Stimulated activated CD4-positive, alpha-beta T cell treated with anti-CD3 and anti-CD28 coated beads, Interleukin-12 subunit alpha, Interleukin-12 subunit beta, amount 100 ng/mL, for 48 hours (primary cell): ENCODE measurements at places on chromosomes 1 and 21.

DNA sequence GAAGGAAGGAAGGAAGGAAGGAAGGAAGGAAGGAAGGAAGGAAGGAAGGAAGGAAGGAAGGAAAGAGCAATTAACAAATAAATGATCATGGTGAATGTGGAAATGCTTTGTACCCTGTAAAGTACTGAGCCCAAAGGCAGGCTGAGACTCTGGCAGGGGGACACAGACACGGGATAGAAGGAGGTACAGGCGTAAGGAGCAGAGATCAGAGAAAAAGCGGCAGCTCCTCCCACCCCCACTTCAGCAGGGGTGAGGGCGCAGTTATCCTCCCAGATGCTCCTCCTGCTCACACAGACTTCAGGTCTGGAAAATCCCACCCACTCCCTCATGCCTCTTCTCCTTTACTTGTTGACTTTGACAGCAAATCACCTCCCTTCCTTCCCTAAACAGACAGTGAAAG lies 464.5 kb downstream of the MATN1 start:
- no peak for DNase-seq

DNA sequence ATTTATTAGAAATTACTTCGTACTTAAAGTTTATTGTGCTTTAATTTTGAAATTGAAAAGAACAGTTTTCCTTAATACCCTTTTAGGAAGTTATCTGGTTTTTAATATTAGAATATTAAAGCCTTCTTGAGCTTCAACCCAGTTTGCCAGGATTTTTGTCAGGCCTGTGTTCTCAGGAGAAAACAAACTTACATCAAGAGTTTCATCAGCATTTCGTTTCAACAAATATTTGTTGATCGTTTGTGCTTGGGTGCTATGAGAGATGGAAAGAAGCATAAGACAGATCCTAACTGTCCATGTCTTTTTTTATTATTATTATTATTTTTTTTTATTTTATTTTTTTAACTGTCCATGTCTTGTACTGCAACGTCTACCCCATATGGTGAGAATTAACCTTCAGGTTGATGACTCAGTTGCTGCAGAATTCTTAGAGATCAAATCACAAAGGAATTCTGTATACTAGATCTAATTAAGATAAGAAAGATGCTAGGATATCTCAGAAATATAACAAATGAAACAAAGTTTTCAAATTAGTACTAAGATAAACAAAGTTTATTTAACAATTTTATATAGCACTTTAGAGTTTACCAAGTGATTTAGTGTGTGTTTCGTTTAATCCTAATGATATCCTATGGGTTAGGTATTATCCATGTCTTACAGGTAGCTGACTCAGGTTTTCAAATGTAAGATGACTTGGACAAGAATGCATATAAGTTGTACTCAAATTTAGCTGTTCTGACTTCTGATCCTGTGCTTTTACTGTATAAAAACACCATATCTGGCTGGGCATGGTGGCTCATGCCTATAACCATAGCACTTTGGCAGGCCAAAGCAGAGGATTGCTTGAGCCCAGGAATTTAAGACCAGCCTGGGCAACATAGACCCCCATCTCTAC lies 14.3 kb downstream of the FBXO28 start:
- no peak for DNase-seq

DNA sequence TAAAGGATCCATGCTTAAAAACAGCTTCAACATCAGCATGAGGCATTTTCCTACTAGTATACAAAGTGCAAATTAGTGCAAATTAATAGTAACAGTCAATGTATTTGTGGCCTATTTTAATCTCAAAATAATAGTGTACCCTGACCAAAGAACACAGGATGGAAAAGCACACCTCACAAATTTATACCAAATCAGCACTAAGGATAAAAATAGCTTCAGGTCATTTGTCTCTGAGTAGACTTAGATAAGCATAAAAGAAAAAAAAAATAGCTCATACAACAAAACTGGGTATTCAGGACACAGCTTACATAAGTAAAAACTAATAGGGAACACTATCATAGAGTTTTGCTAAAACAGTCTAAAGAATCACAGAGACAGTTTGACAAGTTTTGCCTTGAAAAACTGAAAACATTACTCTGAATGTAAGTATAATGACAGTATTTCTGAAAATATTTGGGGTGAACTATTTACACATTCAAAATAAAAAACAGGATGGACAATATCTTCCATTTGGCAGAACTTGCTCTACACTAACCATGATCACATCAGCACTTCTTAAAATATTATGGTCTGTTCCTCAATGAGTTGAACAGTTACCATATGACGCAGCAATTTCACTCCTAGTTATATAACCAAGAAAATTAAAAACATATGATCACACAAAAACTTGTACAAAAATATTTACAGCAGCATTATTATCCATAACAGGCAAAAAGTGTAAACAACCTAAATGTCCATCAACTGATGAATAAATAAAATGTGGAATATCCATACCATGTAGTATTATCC lies 46.3 kb downstream of the RNF115 start:
- no peak for DNase-seq

DNA sequence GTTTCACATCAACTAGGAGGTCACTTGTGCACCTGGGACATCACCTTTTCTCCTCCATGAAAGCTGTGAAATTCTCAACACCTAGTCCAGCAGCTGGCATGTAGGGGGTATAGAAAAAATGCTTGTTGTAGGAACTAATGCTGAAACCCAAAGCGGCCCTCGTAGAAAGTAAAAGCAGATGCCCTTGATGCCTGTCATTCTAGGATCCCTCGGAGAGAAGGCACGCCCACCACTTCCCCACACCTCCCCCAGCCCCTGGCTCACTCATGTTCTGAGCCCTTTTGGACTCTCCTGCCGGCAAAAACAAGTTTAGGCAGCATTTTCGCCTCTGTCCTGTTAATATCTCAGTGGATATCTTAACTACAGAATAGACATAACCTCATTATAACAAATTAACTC lies 36.5 kb downstream of the RIPK4 start:
- no peak for DNase-seq

DNA sequence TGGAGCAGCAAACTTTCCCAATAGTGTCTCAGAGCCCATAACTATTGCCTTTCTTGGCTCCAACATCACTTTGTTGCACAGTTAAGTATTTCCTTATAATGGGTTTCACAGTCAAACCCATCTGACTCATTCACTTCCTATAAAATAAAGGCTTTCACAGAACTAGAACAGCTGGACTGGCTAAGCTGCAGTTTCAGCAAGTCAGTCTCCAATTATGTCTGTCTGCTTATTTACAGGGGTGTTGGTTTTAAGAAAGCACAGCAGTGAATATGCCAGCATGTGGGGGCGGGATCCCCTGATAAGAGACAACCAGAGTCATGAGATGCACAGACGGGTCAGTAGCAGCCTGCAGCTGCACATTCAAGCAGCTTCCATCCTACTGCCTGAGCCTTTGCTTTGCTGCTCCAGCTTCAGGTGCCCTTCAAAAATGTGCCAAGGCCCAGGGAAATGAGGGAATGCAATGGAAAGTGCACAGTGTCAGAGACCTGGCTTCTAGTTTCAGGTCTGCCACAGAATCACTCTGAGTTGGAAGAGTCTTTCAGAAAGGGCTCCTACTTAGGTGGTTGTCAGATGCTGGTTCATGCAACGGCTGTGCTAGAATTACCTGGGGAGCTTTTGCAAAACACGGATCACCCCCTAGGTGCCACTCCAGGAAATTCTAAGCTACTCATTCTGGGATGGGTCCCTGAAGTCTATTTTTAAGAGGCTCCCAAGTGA lies 24.8 kb downstream of the RNF19B start:
- peak; percentile 22 for DNase-seq

DNA sequence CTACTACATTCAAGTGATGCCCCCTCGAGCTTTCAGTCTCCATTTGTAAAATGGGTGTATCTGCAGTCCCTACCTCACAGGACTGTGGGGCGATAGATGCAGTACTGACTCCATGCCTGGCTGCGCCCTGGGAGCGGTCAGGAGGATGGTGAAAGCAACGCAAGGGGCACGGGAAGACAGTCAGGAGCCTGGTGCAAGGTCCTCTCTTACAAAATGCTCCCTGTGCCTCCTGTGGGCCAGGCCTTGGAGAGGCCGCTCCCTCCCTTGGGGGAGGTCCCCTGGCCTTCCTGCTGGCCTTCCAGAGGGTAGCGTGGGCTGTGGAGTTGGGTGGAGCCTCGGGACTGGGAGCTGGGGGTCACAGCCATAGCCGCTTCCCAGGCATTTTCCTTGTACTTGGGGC lies 21.6 kb downstream of the FAM151A start:
- DNase-seq = no peak

GRCh38 chr1:20367116-20367585 lies 76.5 kb downstream of the VWA5B1 start:
- no peak for DNase-seq

DNA sequence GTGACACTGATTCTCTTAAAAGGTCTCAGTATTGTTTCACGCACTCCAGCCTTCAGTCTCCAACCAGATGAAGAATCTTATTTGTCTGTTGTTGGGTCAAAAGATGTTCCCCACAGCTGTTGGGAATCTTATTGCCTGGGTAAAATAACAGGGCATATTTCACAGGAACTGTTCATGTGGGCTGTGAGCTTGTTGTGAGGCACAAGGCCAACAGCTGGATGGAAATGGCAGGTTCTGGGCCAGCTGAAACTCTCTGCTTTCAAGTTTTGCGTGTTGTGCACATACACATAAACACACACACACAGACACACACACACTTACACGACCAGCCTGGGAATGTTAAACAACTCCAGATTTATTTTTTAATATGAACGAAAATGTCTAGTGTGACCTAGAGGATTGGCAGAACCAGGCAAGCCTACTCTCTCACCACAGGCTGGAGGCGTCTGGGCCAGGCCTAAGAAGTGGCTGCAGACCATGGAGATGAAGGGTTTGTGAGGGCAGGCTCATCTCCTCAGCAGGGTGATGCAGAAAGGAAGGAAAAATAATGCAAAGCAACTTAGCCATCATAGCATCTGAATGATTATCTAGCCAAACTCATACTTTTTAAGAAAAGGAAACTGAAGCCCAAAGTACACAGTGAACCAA lies 357.0 kb downstream of the TTLL7 start:
- DNase-seq = no peak

GRCh38 chr1:15341634-15342407 lies 67.9 kb upstream of the EFHD2 start:
- DNase-seq = no peak

DNA sequence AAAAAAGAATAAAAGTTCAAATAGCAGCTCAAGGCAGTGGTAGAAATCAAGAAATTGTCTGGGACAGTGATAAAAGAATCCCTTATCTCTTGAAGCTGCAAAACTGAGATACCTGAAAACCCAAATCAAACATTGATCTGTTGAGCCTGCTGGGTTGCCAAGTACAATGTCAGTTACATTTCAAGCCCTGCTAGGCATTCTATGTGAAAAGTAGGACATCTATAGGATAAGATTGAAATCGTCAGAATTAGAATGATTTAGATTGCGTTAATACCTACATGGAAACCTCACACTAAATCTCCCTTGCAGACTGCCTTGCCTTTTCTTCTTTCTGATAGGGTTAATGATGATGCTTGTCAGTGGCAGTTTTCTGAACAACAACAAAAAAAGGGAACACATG lies 1684.4 kb upstream of the B3GALT2 start:
- no peak for DNase-seq

DNA sequence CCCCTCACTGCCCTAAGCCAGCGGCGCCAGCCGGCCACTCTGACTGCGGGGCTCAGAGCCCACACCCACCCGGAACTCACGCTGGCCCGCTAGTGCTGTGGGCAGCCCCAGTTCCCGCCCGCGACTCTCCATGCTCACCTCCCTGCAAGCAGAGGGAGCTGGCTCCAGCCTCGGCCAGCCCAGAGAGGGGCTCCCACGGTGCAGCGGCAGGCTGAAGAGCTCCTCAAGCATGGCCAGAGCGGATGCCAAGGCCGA lies 41.5 kb downstream of the SLC2A1 start:
- DNase-seq = no peak

DNA sequence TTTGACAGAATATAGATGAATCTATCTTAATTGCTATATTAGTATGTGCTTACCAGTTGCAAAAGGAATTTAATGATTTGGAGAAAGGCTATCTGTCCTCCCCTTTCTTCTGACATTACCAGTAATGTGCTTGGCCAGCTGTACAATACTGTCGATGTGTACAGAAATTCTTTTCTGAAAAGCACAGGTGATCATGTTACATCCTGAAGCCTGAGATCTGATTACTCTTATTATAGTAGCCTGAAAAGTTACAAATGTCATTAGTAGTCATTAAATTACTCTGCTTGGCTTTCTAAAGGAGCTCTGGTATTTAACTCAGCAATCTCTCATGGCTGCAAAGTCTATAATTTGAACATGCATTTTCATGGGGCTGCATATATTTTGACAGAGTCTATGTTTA lies 209.8 kb downstream of the PTPRC start:
- no peak for DNase-seq

DNA sequence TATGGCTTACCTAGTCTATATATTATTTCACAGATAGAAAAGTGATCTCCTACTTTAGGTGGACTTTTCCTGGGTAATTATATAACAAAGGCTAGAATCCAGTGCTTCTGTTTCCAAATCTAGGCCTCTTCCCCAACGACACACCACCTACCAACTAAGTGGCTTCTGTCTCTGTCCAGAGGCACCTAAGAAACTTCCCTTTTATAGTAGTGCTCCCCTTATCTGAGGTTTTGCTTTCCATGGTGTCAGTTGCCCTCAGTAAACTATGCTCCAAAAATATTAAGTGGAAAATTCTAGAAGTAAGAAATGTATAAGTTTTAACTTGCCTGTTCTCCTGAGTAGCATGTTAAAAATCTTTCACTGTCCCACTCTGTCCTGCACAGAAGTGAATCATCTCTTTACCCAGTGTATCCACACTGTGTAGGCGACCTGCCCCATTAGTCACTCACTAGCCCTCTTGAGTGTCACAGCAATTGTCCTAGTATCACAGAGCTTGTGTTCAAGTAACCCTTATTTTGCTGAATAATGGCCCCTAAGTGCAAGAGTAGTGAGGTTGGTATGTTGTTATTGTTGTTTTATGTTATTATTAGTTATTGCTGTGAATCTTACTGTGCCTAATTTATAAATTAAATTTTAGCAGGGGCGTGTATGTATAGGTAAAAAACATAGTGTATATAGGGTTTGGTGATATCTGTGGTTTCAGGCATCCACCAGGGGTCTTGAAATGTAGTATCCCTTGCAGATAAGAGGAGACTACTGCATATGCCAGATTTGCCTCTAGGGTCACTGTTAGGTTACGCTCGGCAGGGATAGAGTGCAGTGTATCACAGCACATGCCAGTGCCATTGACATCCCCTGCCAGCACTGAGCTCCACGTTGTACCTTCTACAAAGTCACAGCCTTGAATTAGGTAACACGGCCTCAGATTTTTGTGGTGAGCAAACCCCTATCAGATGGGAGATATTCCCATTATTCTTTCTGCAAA lies 14.7 kb upstream of the CD53 start:
- DNase-seq = no peak

DNA sequence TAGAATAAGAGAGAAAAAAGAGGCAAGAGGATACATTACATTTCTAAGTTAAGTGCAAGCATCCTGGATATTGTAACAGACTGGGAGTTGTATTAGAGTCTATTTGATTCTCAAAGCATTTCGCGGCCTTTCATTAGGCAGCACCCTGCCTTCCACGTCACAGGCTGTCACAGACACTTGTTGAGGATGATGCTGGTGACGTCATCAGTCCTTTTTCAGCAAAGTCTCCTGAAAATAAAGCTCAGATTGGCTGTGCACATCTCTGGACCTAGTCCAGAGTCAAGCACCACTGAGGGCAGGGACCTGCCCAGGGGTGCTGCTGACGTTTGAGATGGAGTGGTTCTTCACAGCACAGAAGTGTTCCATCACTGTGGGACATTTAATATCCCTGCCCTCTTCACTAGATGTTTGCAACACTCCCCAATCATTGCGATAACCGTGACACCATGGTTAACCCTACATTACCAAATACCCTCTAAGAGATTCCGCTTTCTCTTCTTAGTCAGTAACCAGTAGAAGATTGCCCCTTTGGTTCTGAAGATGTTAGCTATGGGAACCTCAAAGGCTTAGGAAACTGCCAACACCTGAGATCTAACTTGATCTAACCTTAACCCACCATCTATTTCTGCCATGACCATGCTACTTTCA lies 72.7 kb upstream of the F3 start:
- no peak for DNase-seq
